Breast epithelium (tissue), 4 donors: ENCODE measurements at places on chromosomes 2 and 18.

- no peak overlapping the region for H3K4me3 ChIP-seq
- no peaks in the 10 kb centered on the region for H3K36me3 ChIP-seq
- H3K27me3 ChIP-seq, result no peaks in the 10 kb centered on the region
Measured at GRCh38 chr2:199485732-199486335, 28.1 kb upstream of the SATB2 start.

- DNase-seq, result no peak
- H3K36me3 ChIP-seq, result no peaks in the 10 kb centered on the region
- H3K27ac ChIP-seq, result no peak overlapping the region
- no peak overlapping the region for H3K4me3 ChIP-seq
- no peaks in the 10 kb centered on the region for H3K4me1 ChIP-seq
- no peaks in the 10 kb centered on the region for H3K27me3 ChIP-seq
Measured at GRCh38 chr2:21096458-21096857, 27.3 kb upstream of the TDRD15 start.

GRCh38 chr2:71005271-71006202, 10.9 kb upstream of the TEX261 start:
- H3K27me3 ChIP-seq, result no peaks in the 10 kb centered on the region
- no peak for DNase-seq

GRCh38 chr2:71554706-71555056, 101.3 kb downstream of the DYSF start:
- H3K27ac ChIP-seq, result no peak overlapping the region
- H3K36me3 ChIP-seq, result no peaks in the 10 kb centered on the region
- no peak overlapping the region for H3K4me3 ChIP-seq
- no peaks in the 10 kb centered on the region for H3K27me3 ChIP-seq
- H3K4me1 ChIP-seq, result no peaks in the 10 kb centered on the region

DNA sequence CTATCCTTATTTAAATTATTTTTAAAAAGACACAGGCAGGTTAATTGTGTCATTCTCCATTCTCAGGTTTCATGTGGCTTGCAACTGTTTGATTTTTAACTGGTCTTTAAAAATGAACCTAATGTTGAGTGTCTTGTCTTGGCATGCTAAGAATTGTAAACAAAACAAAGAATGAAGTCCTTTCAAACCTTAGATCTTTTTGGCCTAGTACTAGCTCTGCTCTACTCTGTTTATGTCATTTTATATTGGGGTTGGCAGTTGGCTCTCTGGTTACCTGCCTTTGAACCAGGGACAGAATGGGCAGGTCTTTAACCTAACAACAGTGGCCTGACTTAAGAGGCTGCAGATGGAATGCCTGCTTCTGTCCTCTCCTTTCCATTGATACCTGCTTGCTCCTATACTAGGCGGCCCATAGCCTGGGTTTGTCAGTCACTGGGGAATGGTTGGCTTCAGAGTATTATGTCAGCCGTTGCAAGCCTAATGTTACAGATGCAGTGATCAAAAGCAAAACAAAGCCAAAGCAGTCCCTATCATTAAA, 85.5 kb downstream of the MTA3 start:
- no peak overlapping the region for H3K27ac ChIP-seq
- H3K4me3 ChIP-seq, result no peak overlapping the region
- H3K36me3 ChIP-seq, result no peaks in the 10 kb centered on the region
- no peaks in the 10 kb centered on the region for H3K27me3 ChIP-seq
- DNase-seq, result no peak

DNA sequence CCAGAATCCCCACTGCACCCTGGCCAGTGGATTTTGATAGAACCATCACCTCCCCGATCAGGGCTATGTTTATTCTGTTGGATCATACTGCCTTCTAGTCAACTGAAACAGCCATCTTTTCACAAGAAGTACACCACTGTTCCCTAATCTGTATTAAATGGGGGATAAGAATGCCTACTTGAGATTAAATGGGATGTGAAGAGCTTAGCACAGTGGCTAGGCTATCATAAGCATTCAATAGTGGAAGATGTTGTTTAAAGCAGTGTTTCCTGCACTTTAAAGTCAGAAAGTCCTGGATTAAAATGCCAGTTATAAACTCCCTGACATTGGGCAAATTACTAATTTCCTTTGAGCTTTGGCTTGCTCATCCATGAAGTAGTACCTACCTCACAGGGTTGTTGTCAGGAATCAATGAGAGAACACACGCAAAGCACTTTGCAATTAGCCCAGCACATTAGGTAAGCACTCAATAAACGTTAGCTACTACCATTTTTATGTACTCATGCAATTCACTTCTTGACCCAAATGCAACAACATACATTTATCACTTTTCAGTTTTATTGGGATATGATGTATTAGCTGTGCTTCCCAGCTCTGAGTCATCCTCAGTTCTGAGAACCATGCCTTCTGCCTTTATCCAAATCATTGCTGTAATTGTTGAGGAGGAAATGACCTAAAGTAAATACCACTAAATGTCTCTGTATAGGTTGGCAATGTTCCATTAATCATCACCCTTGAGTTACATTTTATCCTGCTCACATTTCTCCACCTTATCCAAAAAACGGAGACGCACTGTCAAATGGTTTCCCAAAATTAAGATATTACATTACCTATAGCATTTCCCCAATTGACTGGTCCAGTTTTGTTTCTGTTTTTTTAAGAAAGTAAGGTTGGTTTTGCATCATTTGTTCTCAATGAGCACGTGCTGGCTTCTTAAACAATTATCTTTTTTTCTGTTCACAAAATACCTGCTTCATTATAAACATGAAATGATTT, 2.1 kb downstream of the TMEM247 start:
- H3K27ac ChIP-seq, result no peak overlapping the region
- no peaks in the 10 kb centered on the region for H3K36me3 ChIP-seq

DNA sequence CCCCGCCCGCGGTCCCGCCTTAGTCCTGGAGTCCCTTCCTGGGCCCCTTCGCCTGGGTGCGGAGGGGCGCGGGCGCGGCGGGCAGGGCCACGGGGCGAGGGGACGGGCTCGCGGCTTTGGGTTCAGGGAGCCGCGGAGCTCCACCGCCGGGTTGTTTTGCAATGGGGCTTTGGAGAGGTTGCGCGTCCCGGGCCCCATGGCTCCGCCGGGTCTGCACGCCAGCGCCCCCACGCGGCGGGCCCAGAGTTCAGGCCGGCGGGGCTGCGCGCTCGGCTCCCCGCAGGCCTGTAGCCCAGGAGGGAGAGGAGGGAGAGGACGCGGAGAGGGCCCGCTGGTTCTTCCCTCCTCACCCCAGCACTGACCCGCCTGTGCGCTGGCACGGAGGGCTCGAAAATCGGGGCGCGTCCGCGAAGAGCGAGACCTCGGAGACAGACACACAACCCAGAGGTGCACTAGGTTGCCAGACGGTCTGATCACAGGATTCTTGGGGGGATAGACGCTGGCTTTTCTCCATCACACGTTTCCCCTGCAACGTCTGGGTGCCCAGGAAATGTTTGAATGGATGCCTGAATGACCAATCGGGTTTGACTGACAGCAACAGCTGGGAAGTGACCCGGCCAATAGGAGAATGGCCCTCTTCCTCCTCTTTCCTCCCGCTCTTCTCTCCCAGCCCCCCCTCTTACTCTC, 4.9 kb upstream of the SIX2 start:
- H3K4me3 ChIP-seq, result peak overlapping the region; percentile 44
- peaks cover 6% of the 10 kb centered on the region for H3K4me1 ChIP-seq
- no peak for DNase-seq
- H3K27me3 ChIP-seq, result peaks cover 2% of the 10 kb centered on the region

DNA sequence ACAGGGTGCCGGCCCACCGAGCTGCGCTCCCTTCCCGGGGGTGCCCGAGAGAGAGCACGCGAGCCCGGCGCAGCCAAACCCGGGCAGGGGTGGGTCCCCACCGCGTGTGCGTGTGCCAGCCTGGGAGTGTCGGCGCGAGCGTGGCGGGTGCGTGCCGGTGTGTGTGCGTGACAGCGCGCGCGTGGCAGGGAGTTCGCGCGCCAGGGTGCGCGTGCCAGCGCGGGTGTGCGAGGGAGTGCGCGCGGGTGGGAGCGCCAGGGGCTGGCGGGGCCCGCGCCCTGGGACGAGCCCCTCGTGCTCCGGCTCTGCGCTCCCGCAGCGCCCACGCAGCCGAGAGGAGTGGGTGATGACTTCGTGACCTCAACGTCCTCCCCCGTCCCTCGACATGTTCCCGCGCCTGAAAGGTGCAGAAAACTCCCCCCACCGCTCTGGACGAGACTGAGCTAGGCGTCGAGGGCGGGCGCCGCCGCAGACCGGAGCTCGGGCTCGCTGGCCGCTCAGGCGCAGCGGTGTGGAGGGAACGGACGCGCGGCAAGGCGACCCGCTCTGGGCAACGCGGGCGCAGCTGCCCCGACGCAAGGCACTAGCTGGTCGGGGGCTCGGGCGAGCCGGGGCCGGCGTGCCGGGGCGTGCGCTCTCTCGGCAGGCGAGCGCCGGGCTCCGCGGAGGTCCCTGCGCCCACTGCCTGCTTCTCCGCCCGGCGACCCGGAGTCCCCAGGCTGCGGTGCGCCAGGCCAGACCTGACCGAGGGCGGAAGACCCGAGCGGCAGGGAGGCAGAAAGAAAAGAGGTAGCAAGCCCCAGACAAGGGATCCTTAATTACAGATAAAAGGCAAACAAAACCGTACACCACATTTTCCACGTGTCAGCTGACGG, 582.8 kb downstream of the ZEB2 start:
- H3K36me3 ChIP-seq, result no peaks in the 10 kb centered on the region
- H3K27ac ChIP-seq, result peak overlapping the region; percentile 46
- DNase-seq, result no peak
- H3K27me3 ChIP-seq, result no peaks in the 10 kb centered on the region
- H3K4me1 ChIP-seq, result no peaks in the 10 kb centered on the region
